GM12891 (cell line): ENCODE measurements at places on chromosomes 6 and 20.
A peak's percentile ranks its signal among the peaks of the same experiment; 100 is the strongest.

GRCh38 chr6:47237196-47237595 is 72.5 kb downstream of the TNFRSF21 start:
- no peak for DNase-seq

- no peak for DNase-seq
Observed at GRCh38 chr6:168248148-168248620, 71.4 kb downstream of the DACT2 start.

DNA sequence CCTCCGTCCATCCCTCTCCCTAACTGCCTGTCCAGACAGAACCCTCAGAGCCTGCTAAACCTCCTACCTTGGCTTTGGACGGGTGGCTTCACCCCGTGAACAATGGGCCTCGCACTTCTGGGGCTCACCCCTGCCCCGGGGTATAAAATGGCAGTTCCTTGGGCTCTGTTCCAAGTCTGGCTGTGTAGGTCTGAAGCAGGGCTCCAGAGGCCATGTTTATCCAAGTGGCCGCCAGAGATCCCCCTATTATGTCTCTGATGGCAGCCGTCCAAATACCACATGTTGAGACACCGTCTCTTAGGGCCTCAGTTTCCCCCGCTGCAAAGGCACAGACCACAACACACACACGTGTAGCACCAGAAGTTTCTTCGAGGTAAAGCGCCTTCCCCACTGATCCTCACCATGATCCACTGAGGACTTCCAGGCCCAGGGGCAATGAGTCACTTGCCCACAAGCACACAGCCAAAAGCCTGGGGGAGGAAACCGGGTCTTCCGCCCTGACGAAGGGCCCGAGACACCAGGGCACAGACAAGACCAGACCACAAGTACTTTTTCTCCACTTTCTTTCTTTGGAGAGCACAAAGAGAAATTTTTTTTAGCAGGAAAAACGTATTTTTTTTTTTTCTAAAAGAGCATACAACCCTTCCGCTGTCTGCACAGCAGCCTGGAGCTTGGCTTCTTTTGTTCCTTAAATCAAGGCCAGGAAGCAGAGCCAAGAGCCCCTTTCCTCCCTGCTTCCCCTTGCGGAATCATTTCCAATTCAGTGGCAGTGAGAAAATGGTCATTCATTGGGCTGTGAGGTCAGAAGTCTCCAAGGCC is 11.8 kb downstream of the CPNE5 start:
- DNase-seq: no peak

DNA sequence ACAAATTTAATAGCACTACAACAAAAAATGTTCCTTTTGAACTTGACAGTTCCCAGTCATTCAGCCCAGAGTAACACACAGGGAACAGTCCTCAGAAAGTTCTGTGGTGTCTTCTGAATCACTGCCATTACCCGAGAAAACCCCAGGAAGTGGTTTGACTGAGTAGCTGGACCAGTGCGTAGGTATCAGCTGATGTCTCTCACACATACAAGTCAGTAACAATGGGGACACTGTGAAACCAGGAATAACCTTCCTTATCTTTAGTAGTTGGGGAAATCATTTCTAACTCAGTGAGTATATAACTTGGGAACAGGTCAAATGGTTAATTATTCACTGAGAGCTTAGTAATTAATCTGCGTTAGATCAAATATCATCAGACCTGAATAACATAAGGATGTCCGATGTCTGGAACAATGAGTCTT is 73.1 kb downstream of the HIVEP2 start:
- no peak for DNase-seq

- peak; percentile 41 for DNase-seq
Observed at GRCh38 chr6:90369024-90369519, 72.4 kb upstream of the BACH2 start.

- no peak for DNase-seq
Observed at GRCh38 chr20:35434085-35435005, 3.7 kb downstream of the GDF5 start.

DNA sequence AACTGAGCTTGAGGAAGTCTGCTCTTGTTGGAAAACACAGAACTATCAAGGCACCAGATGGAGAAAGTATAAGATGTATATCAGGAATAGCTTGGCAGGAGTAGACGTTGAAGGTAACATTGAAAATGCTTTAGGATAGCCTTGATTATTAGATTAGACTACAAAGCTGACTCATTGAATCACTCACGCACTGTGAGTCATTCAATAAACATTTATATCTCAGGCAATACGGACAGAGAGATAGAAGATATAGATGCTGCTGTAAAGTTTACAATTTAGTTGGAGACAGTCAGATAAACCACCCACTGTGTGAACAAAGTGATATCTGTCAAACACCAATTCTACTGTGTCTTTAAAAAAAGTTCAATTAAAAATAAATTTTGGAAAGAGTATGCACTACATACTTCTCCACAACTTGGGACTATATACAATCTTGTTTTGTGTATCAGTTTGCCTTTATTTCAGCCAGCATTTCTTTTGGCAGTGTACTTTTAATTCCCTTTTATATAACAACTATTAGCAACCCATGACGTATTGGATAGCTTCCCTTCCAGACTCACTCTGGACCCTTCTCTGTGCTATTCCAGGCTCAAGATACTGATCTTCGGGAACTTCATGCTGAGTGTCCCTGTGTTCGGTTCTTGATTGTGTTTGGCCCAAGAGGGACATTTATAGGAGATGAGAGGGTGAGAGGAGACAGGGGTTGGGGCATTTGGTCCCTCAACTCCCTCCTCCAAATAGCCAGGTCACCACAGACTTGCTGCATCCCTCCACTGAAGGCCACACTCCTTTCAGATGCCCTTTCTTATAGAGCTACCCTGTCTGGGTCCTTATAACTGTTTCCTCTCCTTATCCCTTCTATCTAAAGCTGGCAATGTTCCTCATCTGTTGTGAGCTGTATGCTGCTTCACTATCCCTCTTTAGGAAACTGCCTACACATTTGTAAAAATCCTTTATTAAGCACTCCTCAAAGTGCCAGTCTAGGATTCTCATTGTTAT is 176.6 kb upstream of the PTPRK start:
- DNase-seq: no peak

DNA sequence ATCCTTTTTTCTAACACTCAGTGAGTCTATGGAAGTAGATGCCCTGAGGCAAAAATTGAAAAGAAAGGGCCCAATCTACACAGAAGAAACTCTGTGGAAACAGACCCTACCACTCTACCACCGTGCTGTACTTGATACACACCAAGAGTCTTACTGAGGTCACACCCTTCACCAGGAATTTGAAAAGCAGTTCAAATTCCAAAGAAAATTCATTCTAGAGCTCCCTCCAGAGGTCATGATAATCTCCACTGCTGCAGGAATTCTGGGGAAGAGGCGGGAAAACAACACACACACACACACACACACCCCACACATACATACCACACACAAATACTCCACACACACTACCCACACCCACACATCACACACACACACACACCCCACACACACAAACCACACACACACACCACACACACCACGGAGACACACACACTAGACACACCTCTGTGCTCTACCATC is 336.8 kb downstream of the HDGFL1 start:
- no peak for DNase-seq

GRCh38 chr20:59598625-59599310 is 5.6 kb upstream of the PHACTR3 start:
- peak; percentile 69 for DNase-seq

GRCh38 chr6:112149719-112150263 is 62.4 kb downstream of the FAM229B start:
- DNase-seq: no peak

GRCh38 chr6:43838276-43839036 is 68.4 kb downstream of the VEGFA start:
- no peak for DNase-seq

DNA sequence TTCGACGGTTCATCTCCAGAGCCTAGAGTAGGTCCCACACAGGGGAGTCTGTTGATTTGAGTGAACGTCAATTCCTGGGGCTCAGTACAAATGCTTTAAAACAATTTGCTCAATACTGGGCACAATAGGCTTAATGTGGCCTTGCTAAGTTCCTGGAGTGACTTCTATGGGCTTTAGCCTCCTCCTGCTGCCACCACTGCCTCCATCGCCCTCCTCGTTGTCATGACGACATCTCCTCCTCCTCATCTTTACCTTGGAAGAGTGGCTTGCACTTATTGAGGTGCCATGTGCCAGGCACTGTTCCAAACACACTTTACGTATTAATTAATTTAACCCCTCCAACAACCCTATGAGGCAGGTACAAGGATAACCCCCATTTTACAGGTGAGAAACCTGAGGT is 11.8 kb upstream of the ZMYND8 start:
- no peak for DNase-seq

DNA sequence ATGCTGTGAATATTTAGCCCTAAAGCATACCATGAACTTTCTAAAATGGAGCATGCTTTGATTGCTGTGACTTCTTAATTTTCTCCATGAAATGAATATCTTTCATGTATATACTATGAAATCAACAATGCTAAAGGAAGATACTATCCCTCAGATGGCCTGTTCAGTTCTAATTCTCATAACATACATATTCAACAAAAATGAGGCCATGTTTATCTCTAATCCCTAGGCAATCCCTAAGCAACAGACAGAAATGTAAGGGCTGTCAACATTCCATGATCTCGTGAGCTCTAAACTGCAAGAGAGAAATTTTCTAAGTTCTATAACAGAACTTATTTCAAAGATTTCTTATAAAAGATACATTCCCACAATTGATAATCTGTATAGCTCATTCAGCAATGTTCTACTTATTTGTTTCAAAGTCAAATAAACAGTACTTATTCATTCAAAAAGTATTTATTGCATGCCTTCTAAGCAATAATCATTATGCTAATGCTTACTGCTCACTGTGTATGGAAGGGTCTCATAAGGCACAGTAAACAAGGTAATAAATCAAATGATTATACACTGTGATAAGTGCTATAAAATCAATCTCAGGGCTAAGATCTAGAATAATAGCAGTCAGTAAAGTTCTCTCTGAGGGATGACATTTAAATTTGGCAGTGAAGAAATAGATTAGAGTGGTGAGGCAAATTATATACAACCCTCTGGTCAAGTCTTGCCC is 492.9 kb downstream of the PHF3 start:
- no peak for DNase-seq

GRCh38 chr6:33860706-33861474 is 57.1 kb upstream of the MLN start:
- DNase-seq: no peak

- no peak for DNase-seq
Observed at GRCh38 chr6:105087571-105088211, 92.1 kb downstream of the POPDC3 start.

- no peak for DNase-seq
Observed at GRCh38 chr6:14197118-14197517, 79.5 kb downstream of the CD83 start.
